ENCODE measurements at places on chromosomes 5 and 9.
A peak's percentile ranks its signal among the peaks of the same experiment; 100 is the strongest.

- DNase-seq: no peak
These were observed 1753.5 kb downstream of the EFNA5 start for GRCh38 chr5:105917189-105917588.

DNA sequence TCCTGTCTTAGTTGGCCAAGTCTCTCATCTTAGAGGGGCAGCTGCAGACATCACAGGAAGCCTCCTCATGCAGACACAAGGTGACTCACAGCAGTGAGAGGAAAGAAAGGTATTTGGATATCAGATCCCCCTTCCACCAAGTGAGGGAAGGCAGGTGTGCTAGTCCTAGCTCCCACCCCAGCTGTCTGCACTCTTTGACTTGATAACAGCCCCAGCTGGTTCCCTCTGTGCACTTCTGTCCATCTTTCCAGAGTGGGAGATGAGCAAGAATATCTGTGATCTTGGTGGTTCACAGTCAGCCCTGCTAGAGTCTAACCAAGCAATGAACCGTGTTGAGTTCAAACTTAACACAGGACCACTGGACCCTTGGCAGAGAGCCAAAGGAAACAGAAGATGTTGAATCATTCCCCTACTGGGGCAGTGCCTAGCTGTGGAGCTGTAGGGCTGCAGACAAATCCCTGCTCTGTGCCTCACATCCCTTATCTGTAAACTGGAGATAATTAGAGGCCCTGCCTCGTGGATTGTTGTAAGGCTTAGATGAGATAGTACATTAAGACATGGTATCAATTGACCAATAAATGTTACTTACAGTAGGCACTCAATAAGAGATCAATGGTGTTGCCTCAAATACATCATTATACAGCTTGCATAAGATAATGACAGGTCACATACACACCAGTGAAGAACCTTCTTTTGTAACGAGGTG, 39.1 kb downstream of the SH3RF2 start:
- DNase-seq: no peak

DNA sequence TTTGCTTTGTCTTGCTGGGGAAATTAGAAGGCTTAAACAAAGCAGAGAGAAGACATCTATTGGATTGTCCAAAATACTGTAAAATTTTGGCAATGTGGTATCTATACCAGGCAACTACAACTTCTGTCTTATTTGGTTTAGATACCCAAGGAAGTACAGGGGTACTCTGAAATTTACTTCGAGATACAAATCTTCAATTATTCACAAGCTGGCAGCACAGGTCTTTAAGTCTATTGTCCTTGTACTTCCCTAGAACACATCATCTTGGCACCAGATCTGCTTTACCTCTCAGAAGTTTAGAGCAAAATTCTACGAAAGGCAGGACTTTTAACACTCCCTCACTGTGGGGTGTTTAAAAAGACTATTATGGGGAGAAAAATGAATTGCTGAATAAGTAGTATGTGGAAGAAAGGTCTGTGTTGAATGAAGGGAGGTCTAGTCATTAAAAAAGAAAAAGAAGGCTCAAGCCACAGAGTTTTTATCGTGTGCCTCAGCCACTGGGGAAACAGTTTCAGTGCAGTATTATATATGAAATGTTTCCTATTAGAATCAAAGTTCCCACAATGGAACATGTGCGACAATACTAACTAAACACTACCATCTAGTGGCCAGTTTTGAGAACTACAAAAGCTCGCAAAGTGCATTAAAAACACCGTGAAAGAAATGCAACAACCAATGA, 93.7 kb downstream of the PDE4D start:
- no peak for DNase-seq

DNA sequence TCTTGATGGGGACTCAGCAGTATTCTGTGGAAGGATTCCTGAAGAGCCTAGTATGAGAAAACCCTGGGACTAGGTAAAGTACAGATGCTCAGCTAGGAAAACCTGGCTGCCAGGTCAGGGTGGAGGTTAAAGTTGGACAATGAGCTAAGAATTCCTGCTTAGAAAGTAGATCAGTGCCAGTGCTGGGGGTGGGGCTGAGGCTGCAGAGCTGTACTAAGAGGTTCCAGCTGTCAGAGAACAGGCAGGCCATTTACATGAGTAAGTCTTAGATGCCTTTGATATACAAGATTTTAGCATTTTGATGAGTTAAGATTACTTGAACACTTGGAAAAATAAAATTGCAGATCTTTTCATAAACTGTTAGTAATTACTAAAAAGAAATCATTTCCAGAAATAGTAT, 332.3 kb upstream of the NUDT12 start:
- no peak for DNase-seq

- no peak for DNase-seq
These were observed 203.1 kb downstream of the SAXO1 start for GRCh38 chr9:18829873-18830272.

- no peak for DNase-seq
These were observed 50.1 kb downstream of the SLC1A3 start for GRCh38 chr5:36656556-36656955.

DNA sequence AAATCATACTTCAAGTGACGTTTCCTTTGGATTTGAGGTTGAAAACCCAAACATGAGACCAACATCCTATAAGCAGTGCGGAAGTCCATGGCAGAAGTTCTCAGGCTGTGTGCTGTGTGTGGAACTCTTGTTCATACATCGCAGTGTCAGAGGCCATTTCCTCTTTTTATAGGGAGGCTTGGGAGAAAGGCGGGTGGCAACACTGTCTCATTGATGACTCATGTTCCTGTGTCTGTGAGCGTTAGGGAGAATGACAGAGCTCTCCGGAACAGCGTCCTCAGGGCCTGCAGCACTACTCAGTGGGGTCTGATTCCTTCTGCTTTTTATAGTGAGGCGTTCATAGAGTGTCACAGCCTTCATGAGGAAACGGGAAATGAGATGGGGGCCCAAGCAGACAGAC, 98.8 kb upstream of the BASP1 start:
- DNase-seq: no peak

DNA sequence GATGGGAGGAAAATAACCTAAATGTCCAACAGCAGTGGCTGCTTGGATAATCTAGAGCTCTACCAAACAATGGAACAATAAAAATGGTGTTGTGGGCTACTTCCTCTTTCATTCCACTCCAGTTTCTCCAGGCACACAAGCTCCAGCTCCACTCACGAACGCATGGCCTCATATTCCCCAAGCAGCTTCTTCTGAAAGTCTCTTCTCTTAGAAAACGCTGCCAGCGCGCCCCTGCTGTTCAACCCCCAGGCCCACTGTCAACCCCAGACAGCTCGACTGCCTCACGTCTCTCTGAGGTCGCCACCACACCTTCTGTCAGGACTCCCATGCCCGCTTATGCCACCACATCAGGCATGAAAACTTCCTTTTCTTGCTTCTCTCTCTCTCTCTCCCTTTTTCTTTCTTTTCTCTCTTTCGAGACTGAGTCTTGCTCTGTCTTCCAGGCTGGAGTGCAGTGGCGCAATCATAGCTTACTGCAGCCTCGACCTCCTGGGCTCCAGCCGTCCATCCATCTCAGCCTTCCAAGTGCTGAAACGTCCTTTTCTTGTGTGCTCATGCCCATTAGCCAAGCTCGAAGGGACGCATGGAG, 16.2 kb downstream of the OR2V2 start:
- DNase-seq: no peak

- no peak for DNase-seq
These were observed 126.6 kb downstream of the C9orf152 start for GRCh38 chr9:110081395-110081794.

- peak; percentile 78 for DNase-seq
These were observed 15.0 kb upstream of the PTBP3 start for GRCh38 chr9:112348257-112349007.

DNA sequence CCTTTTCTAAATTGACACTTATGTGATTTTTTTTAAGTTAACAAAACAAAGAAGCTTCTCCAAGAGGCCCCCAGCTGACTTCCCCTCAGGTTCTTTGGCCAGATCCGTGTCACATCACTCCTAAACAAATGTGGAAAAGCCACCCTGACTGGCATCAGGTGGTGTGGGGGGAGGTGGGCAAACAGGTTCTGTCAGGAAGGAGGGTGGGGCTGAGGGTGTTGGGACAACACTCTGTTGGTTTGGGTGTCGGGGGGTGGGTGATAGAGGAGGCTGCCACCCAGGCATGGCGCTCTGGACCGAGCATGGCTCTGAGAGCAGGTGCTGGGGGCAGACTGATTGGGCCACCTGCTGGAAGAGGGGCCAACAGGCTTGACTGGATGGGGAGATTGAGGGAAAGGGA, 210.9 kb downstream of the HSPA4 start:
- DNase-seq: no peak

GRCh38 chr5:129658801-129659200, 89.1 kb upstream of the MINAR2 start:
- no peak for DNase-seq

GRCh38 chr5:96893342-96893741, 17.0 kb downstream of the ERAP2 start:
- DNase-seq: no peak

GRCh38 chr9:76419782-76420380, 25.7 kb upstream of the RFK start:
- DNase-seq: no peak

DNA sequence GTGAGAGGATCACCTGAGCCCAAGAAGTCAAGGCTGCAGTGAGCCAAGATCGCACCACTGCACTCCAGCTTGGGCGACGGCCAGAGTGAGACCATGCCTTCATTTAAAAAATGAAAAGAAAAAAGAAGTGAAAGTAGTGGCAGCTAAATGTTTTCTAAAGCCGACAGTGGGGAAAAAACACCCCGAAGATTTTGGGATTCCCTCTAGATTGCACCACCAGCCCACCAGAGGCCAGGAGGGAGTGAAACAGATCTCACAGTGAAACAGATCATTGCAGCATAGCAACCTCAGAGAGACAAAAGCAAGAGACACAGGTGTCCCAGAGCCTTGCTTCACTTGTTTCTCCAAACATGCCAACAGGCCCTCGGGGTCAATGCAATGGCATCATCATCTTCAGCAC, 156.8 kb downstream of the PAX5 start:
- DNase-seq: peak; percentile 47

- DNase-seq: no peak
These were observed 9.9 kb downstream of the GABBR2 start for GRCh38 chr9:98698856-98699255.

DNA sequence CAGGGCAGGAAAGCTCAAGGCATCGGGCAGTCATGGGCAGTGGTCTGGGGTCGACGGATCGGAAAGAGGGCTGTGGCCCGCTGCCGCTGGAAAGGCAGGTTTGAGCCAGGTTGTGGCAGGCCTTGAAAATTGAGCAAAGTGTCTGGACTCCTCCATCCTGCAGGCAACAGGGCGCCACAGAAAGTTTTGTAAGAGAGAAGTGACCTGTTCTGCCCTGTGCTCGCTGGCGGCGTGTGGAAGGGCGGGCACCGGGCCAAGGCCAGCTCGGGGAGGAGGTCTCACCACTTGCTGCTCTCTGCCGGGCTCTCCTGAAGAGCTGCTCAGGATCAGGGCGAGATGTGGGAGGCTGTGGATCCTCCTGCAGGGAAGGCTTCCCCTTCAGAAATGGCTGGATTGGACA, 41.4 kb upstream of the FAT2 start:
- no peak for DNase-seq
